ENCODE measurements at places on chromosomes 12 and 14.

- DNase-seq = no peak
These were observed 1.7 kb upstream of the KCNJ8 start for GRCh38 chr12:21776175-21776574.

- no peak for DNase-seq
These were observed 413.2 kb downstream of the DPF3 start for GRCh38 chr14:72480464-72481243.

DNA sequence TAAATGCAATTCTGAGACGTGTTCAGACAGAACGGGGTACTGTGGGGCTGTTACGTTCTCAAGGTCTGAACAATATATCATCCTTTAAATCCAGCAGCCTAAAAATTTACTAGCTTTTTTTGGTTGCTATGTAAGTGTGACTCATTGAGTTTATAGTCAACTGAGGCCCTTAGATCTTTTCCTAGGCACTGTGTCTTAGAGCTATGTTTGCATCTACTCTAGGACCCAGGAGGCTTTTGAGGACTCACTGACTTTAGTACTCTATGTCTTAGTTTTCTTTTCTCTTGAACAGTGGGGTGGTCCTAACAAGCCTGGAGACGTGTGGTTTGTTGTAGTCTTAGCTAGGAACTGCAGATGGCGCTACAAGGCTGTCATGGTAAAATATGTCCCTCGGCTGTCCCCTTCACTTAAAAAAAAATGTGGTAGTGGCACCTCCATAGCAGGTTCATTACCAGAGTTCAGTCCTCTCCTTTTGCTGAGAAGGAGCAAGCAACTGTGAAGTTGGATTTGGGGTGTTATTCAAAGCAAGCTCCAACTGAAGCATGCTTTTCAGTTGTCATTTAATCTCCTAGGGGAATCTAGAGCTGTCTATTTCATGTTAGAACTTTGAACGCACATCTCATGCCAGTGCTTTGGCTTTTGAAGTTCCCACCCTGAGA, 8.7 kb upstream of the SPATS2 start:
- DNase-seq = no peak

DNA sequence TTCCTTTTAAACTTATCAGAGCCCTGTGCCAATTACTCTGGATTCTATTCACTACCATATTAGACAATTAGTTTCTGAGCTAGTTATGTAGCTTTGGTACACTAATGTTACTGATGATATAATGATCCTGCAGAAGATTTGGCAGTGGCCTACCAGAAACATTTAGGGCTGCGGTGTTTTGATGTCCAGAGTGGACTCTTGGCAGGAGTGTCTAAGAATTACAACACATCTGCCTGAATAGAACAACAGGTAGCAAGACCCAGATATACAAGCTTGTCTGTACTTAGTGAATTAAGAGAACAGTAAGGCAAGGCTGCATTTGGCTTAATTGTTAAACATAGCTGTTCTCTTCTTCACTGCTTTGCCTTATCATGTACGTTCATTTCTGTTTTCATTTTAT, 691.6 kb upstream of the FBXO33 start:
- DNase-seq = no peak

DNA sequence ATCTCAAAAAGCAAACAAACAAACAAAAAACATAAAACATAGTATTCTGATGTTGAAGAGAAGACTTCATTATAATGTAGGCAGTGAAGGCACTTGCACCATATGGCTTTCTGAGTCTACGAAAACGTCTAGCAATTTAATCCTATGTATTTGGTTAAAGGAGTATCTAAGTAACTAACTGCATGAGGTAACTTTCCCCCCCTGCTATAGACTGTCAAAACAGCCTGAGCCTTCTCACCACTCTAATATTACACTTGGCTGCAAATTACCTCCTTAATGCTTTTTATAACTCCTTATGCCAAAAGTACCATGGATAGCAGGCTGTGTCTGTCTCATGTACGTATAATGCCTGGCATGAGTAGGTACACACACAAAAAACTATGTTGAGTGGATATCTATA, 607.6 kb upstream of the FLRT2 start:
- DNase-seq = no peak

DNA sequence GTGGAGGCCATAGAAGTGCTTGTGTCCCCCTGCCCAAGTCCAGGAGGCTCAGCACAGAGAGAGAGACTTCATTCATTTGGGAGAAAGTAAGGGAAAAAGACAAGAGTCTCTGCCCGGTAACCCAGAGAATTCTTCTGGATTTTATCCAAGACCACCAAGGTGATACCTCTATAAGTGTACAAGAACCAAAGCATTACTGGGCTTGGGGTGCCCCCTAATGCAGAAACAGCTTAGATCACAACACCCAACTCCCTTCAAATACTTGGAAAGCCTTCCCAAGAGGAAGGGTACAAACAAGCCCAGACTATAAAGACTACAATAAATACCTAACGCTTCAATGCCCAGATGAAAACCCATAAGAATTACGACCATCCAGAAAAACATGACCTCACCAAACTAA, 119.7 kb upstream of the PDE3A start:
- no peak for DNase-seq

- no peak for DNase-seq
These were observed 21.9 kb downstream of the PTPRB start for GRCh38 chr12:70615174-70615866.

GRCh38 chr12:99131751-99132199, 486.7 kb downstream of the APAF1 start:
- no peak for DNase-seq

DNA sequence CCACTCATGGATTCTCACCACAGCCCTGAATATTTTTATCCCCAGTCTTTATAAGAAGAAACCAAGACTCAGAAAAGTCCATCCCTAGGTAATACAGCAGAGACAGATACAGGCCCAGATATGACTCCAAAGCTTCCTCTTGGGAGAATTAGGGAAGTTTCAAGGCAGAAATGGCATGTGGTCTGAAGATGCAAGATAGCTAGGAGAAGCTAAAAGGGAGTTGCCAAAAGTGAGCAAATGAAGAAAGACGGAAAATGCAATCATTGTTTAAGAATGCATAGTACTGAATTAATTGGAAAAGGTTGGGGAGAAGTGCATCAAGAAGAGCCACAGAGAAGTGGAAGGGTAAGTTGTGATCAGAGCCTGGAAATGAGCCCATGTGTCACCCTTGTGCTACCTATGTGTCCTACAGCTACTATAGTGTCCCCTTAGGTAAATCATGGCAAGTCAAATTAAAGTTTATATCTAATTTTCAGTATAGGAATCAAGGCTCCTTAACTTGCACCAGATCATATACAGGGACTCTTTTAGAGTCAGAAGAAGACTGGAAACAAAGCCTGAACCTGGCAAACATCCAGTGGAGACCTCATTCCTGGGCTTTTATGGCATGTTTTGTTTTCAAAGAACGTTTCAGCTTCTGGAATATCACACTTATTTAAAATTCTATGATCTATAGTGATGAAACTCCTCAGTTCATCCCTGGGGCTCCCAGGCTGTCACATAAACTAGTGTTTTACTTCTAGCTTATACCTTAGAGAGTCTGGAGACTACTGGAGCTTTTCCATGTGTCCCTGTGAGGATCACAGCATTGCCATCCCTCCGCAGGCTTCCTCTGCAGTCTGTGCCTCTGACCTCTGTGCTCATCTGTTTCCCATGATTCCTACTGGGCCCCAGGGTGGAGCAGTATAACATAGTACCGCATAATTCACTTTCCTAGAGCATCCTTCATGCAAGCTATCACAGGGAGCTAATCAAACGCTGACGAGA, 189.0 kb upstream of the CDKN3 start:
- DNase-seq = no peak

DNA sequence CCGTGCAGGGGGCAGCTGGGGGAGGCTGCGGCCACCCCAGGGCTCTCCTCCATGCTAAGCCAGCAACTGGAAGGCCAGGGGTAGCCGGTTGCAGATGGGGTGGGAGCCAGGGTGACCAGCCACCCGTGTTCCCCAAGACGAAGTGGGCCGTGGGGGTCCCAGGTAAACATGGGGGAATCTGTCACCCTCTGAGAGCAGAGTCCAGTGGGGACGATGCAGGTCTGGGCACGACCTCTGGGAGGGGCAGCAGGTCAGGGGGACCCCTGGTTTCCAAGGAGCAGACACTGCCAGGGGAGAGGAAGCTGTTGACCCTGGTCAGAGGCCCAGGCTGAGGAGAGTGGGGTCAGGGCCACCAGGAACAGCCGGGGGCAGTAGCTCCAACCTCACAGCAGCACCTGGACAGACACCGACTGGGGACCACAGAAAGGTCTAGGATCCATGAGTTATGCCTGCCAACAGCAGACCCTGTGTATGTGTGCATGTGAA, 35.0 kb upstream of the FBRSL1 start:
- DNase-seq = no peak

- no peak for DNase-seq
These were observed 150.9 kb upstream of the PLEKHG7 start for GRCh38 chr12:92551853-92552397.

DNA sequence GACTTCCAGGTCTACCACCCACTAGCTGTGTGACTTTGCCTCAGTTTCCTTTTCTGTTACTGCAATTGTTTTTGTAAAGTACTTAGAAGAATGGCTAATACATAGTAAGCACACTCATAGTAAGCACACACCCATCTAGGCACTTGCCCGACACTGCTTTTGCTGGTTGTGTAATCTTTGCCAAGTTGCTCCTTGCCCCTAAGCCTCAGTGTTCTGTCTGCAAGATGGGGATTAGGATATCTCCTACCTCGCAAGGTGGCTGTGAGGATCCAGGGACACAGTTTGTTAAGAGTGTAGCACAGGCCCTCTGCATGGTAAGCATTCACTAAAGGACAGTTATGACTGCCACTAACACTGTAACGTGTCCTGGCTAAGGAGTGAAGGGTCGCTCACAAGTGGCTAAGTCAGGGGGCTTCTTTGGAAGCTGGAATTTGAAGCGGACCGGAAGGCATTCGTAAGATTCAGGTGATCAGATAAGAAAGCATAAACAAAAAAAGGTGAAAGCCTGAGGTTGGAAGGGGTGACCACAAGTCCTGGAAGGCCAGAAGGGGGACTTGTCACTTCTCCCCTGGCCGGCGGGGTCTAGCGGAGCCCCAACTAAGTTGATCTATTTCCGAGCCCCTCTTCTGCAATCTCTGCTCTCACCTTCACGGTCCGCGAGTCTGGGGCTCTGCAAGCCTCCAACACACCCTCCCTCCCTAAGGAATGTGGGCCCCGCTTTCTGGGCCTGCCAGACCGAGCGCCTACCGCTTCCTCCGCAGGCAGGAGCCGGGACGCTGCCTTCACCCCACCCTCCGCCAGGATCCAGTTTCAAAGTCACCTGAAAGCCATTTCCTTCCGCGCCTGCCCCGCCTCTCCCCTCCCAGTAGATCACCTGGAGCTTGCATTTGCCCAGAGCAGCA, 1.5 kb upstream of the PLEKHG3 start:
- DNase-seq = no peak

GRCh38 chr14:91144425-91145145, 30.7 kb downstream of the DGLUCY start:
- DNase-seq = no peak

DNA sequence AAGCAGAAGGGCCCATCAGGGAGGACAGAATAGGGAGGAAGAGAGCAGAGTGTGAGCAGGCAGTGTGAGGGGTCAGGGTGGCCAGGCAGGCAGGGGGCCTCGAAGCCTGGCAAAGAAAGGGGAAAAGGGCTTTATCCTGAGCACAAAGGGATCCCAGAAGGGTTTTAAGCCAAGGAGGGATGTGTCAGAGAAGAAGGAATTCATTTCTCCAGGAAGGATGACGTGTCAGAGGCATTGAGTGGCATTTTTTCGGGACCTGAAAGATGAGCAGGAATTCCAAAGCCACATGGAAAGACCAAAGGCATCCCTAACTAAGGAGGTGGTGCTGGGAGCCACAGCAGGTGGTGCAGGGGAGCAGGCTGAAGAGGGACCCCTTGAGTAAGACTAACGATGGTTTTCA, 132.1 kb downstream of the DICER1 start:
- DNase-seq = no peak

DNA sequence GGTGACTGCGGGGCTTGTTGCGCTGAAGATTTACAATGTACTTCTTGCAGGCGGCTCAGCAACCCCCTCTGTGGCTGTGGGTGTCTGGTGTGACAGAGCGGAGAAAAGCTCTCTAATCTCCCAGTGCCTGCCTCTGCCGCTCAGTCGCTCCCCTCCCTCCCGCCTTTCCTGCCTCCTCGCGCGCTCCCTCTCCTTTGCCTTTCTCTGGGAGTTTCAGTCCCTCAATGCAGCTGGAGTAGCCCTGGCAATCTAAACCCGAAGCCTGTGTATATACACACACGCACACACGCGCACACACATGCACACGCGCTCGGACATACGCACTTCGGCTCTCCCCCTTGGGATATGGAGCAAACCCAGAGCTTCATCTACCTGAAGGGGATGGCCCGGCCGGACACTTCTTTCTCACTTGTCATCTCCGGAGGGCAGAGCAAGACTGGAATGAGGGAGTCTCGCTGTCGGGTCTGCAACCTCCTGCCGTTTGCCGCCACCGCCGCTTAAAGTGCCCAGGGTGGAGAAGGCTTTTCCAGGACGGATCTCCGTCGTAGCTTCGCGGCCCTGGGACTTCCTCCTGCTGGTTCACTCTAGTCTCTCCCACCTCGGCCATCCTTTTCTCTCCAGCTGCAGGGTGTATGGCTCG, 599 bp upstream of the TRHDE start:
- no peak for DNase-seq

GRCh38 chr12:41919048-41919447, 225.6 kb downstream of the GXYLT1 start:
- DNase-seq = no peak

GRCh38 chr14:32939254-32940065, 781 bp downstream of the NPAS3 start:
- no peak for DNase-seq

All from activated CD4-positive, CD25-positive, alpha-beta regulatory T cell (primary cell).